HTR-8/SVneo (cell line): ENCODE measurements at places on chromosomes 16 and 17.

DNA sequence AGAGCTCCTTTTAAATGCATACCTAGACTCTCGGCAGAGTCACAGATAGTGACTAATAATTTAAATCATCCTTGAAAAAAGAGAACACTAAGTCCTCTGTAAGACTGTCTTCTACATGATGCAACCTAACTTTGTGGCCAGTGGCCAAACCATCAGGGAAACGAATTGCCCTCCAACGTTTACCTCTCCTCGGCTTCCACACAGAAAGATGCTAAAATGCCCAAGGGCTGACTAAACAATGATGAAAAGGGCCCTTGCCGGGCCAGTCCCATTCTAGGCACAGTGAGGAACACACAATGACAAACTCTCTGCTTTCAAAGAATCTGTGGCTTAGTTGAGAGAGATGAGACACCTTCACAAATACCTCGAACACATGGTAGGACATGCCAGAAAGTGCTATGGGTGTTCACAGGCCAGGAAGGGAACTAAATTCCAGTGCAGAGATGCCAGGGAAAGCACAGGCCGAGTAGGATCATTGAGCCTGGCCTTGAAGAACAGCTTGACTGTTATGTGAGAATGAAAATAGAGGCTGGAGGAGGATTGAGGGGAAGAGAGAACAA is 35.3 kb upstream of the PITPNM3 start:
- no peak for DNase-seq

GRCh38 chr16:2865651-2866050 is 7.7 kb upstream of the PRSS22 start:
- no peak for DNase-seq

- DNase-seq: no peak
Observed at GRCh38 chr16:30406795-30407101, 658 bp upstream of the ZNF771 start.

DNA sequence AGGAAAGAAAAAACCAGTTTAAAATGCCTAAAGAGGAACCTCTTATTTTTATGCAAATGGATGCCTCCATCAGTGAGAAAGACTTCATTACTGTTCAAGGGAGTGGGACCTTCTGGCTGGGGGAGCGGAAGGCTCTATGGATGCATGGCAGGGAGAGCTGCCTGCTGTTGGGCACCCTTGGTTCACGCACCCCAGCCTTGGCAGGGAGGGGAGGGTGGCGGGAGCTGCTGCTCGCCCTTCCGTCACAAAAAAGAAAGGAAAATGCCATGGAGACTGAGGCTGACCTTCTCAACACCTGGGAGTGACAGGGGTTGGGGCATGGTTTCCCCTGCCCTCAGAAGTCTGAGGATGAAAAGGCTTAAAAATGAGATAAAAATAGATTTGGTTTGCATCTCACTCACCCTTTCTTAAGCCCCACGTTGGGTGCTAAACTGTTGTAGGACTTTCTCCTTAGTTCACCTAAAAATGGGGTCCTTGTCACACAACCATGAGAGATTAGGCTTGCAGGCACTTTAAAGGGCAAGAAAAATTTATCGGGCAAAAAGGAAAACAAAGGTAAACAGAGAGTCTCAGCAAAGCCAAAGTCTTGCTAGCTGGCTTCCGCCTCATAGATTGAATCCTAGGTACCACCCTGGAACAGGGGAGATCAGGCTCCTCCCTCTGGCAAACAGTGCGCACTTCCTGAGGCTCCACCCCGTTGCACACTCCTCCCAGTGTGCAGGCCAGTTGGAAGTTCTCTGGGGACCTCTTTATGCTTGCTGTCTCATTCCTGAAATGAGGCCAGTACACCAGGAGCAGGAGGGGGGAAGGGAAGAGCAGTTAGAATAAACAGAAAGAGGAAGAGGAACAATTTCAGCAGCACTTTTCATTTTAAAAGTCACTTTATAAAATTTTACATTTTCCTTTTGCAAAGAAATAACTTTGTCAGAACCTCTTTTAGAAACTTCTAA is 31.6 kb downstream of the PHKB start:
- no peak for DNase-seq
